ENCODE measurements at places on chromosomes 11 and 22.

DNA sequence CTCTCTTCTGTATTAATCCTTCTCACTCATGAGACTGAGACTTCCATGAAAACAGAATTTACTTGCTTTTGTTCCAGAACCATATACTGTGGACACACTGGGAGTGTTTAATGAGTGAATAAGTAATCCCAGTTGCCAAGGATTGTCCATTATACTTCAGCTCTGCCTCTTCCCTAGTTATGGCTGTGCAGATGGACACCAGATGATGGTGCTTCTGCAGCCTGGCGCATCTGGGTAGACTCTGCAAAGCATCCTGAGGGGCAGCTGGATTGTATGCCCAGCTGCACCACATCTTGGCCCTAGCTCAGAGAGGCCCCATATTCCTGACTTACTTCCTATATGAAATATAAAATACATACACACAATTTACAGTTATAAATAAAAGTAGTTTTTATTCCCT lies 43.5 kb downstream of the DBX1 start:
- DNase-seq = no peak

GRCh38 chr11:71472357-71472885 lies 19.4 kb downstream of the NADSYN1 start:
- DNase-seq = no peak

DNA sequence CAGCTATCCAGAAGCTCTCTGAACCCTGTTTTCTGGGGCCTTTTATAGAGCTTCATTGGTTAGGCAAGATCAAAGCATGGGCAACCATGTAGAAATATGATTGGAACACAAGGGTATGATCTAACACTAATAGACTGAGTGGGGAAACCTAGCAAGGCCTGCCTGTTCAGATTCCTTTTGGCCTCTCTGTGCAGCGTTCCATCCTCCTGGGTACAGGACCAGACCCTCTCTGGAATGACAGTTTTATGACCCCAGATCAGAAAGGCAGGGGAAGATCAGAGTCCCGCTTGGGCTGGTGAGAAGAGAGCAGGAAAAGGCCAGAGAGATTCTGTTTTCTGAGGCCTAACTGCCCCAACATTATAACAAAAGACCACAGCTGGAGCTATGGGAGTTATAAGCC lies 36.7 kb upstream of the VWA5A start:
- DNase-seq = no peak

DNA sequence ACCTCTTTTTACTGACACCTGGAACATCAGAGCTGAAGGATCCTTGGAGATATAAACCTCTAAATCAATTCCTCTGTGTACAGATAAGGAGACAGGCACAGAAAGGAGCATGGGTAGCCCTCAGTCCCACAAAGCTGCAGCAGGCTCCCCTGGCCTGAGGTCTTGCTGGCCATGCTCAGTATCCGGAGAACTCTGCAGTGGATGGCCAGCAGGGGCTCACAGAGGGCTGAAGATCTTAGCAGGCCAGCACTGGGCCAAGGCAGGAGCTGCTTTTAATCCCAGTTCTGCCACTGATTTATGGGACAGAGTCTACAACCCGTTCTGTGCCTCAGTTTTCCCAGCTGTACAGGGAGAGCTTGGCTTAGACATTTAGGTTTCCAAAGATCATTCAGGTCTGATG lies 52.6 kb upstream of the LRRC32 start:
- no peak for DNase-seq

- DNase-seq = peak; percentile 49
Measured at GRCh38 chr11:67583247-67584204, at the start of gene GSTP1. Gene GSTP1 (plus strand): TSS chr11:67583812. CDS start chr11:67583844, 32 bp downstream.

- no peak for DNase-seq
Measured at GRCh38 chr22:28716686-28717085, 24.9 kb downstream of the CHEK2 start.

GRCh38 chr11:79110796-79111195 lies 330.0 kb downstream of the TENM4 start:
- DNase-seq = no peak

DNA sequence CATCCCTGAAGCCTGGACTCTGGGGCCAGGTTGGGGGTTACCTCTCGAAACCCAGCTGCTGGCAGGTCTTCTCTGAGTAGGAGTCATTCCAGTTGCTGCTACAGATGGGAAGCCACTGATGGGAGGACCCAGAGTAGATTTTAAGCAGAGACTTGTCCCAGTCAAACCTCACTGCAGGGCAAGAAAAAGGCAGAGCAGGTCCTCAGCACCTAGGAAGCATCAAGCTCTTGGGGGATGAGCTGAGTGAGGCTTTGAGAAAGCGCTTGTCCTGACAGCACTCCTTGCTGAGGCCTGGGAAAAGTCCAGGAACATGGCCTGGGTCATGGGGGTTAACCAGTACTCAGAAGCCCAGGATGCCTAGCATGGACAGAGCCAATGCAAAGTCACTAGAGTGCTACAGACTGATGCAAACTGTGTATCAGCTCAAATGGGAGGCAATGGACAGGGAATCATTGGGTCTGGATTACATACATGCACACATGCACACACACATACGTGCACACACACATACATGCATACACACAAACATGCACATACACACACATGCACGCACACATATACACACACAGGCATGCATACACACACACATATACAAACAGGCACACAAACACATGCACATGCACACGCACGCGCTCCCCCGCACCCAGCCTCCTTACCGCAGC lies 15.3 kb downstream of the TMPRSS13 start:
- DNase-seq = no peak

GRCh38 chr11:58606930-58607714 lies 15.3 kb upstream of the CNTF start:
- no peak for DNase-seq

DNA sequence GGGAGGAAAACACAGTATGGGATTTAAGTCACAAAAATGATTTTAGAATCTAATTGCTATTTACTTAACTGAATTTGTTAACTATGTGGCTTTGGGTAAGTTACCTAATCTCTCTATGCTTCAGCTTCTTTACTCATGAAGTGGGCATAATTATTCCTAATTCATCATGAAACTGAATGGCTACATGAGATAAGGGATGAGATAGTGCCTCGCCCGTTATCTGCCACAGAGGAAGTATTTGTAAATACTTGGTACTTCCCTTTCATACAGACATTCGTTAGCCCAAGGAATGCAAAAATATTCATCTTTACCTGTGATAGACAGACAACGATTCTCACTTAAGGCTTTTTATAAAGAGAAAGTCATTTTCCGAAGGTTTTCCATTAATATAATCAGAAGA lies 221.2 kb upstream of the BLID start:
- DNase-seq = no peak

GRCh38 chr11:24238771-24239645 lies 257.8 kb upstream of the LUZP2 start:
- no peak for DNase-seq

DNA sequence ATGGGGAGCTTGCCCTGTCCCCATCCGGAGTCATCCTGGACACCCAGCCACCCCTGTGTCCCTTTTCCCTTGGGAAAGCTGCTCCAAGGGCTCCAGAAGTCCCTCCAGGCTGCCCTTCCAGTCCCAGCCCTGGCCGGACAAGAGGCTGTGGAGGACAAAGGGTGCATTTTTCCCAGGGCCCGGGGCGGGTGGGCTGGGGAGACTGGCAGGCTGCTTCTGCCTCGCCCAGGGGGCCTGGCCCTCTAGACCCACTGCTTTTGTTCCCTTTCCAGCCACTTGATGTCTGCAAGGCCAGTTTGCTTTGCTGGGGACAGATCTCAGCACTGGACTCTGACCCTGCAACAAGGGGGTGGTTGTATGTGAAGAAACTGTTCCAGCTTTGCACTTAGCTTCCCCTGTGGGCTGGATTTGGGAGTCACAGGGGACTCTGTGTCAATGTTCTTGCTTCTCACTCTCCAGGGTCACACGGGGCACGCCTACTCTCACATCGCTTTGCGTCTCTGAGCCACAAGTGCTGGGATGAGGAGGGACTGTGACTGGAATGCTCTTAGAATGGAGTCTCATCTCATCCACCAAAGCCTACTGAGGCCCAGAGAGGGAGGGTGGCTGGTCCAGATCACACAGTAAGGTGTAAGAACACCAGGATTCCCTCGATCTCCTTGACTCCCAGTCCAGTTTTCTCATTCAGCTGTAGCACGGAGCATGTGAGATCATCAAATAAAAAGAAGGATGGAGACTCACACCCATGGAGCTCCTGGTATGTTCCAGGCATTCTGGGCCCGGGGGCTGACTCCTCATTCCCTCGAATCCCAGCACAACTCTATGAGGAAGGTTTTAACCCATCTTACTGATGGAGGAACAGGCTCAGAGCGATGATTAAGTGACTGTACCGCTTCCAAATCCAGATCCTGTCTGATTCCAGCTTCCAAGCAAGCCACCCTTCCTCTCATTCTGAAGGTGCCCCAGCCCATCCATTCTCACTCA lies 59.9 kb downstream of the FBXO7 start:
- DNase-seq = no peak

DNA sequence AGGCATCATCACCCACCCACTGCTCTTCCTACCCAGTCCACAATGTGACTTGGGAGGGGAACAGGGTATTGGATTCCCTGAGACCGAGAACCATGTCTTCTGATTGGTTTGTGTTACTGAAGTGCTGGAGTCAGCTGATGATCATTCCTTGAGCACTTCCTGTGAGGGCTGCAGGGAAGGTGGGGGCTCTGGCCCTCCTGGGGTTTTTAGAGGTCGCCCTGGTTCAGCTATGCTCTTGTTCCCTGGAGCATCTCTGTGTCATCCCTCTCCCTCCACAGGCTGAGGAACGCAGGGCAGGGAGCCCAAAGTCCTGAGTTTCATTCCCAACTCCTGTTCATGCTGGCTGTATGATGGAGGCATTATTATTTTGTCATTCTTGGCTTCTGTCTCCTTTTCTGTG lies 6.7 kb downstream of the ZC3H7B start:
- DNase-seq = no peak

- DNase-seq = no peak
Measured at GRCh38 chr11:127925475-127925874, 661.9 kb downstream of the ETS1 start.

- no peak for DNase-seq
Measured at GRCh38 chr22:35912658-35913057, 116.0 kb downstream of the RBFOX2 start.

DNA sequence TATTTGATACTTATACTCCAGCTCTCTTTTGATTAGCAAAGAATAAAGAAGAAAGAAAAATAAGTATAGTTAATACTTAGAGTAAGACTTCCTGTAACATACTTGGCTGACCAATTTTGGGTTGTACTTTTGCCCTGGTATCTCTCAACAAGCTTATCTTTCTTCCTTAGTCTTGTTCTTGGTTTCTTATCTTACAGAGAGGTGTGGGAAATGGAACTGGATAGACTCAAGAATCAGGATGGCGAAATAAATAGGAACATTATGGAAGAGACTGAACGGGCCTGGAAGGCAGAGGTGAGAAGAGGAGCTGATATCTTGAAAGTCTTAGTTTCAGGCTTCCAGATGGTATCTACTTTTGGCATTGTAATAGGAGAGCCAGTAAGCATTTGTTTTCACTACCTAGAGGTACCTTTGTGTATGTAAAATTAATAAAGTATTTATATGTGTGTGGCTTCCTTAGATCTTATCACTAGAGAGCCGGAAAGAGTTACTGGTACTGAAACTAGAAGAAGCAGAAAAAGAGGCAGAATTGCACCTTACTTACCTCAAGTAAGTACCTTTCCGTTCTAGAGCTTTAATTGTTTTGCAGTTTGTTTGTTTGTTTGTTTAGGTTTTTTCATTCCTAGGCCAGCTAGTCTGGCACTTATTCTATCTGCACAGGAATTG lies 11.3 kb upstream of the BACE1-AS start:
- no peak for DNase-seq

DNA sequence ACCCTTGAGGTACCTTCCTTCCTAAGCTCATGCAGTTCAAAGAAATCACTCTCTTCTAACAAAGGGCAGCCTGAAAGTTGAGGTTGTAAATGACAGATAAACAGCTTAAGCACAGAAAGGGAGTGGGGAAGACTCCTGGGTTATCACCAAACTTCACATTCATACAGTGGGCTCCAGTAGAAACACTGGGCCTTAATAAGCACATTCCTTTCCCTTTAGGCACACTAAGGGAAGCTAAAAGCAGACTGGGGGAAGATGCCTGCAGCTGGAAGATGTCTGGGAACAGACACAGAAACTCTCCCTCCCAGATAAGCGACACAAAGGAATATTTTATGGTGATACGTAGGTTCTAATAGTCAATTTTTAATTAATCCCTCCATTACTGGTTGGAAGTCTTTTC lies 350.3 kb upstream of the MPPED2 start:
- DNase-seq = no peak

DNA sequence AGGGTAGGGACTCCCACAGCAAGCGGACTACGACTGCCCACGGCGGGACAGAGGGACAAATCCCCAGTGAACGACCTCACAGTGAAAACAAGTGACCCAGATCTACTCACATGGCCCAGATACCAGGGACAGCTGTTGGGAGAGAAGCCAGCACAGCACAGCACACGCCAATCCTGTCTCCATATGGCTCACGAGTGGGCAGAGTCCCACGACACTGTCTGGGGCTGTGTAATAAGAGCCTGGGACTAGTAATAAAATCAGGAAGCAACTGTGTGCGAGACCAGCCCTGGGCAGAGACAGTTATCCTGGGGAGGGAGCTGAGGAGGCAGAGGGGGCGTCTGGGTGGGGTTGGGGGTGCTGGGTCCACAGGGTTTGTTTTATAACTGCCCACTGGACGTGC lies 385.0 kb downstream of the CTTN start:
- DNase-seq = no peak

GRCh38 chr22:45262195-45262930 lies 21.7 kb upstream of the KIAA0930 start:
- no peak for DNase-seq

DNA sequence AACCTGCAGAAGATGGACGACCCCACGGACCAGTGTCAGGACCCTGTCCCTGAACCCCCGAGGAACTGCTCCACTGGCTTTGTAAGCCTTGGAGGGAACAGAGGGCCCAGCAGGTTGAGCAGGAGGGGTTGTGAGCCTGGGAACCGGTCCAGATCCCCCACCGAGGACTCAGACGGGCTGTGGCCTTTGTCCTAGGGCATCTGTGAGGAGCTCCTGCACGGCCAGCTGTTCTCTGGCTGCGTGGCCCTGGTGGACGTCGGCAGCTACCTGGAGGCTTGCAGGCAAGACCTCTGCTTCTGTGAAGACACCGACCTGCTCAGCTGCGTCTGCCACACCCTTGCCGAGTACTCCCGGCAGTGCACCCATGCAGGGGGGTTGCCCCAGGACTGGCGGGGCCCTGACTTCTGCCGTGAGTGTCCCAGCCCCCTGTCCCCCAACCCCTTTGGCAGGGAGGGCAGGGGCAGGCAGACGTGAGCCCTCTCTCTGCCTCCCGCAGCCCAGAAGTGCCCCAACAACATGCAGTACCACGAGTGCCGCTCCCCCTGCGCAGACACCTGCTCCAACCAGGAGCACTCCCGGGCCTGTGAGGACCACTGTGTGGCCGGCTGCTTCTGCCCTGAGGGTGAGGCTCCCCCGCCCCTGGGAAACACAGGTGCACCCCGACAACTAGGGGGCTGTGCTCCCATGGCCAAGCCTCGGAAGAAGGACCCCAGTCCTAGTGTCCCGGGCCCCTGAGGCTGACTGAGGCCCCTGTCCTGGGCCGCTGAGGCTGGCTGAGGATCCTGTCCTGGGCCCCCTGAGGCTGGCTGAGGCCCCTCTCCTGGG lies 6.4 kb downstream of the MUC5AC start:
- no peak for DNase-seq

All from activated naive CD4-positive, alpha-beta T cell (primary cell).